COLO829 (cell line): ENCODE measurements at places on chromosomes 5 and 9.

DNA sequence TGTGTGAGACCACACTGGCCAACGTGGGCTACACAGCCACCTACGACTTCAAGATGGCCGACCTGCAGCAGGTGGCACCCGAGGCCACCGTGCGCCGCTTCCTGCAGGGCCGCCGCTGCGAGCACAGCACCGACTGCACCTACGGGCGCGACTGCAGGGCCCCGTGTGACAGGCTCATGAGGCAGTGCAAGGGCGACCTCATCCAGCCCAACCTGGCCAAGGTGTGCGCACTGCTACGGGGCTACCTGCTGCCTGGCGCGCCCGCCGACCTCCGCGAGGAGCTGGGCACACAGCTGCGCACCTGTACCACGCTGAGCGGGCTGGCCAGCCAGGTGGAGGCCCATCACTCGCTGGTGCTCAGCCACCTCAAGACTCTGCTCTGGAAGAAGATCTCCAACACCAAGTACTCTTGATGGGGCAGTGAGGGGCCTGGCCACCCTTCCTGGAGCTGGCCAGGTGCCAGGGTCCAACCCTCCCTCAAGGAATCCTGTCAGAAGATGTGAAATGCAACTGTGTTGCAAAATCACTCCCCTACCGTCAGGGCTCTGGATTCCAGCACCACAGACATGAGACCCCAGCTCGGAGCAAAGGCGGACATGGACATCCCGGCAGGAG lies 11.1 kb downstream of the DIPK1B start:
- DNase-seq = no peak

GRCh38 chr9:109498195-109499092 lies at the start of gene PTPN3:
PTPN3 (minus strand) TSS chr9:109498307; CDS start chr9:109463434, 34,873 bp downstream.
- no peak for DNase-seq

GRCh38 chr5:118397236-118397635 lies 591.1 kb downstream of the DTWD2 start:
- DNase-seq = no peak

DNA sequence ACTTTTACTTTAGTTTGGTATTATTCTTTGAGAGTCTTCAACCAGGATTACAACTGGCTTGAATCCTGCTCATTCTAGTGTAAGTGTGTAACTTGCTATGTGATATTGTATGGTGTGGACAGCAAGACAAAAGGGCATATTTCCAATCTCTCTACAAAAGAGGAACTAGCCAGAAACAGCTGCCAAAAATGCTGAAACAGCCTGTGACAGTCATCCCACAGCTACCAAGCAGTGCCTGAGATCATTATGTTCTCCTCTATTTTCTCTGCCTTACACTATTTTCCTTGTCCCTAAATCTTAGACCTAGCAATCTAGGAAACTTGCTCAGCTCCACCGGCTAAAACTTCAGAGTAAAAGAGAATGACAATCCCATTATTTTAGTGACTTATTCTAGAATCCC lies 42.8 kb downstream of the WDR41 start:
- no peak for DNase-seq

GRCh38 chr5:37552161-37552560 lies 173.0 kb downstream of the WDR70 start:
- no peak for DNase-seq

DNA sequence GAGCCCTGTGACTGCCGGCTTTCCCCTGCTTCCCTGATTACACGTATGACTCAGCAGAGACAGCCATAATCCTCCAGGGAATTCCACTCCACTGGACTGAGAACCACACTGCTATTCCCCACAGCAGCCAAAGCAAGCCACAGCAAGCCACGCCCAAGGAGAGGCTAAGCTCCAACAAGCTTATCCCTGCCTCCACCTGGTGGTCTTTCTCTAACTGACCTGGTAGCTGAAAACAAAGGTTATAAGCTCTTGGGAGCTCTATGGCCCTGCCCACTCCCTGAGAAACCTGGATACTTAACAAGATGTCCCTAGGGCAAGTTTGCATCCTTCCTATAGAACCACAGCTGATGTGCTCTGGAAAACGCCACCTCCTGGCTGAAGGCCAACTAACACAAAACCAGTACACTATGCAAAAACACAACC lies 613.7 kb upstream of the CDH18 start:
- peak; percentile 40 for DNase-seq

GRCh38 chr9:13061390-13061789 lies 218.1 kb downstream of the MPDZ start:
- no peak for DNase-seq

DNA sequence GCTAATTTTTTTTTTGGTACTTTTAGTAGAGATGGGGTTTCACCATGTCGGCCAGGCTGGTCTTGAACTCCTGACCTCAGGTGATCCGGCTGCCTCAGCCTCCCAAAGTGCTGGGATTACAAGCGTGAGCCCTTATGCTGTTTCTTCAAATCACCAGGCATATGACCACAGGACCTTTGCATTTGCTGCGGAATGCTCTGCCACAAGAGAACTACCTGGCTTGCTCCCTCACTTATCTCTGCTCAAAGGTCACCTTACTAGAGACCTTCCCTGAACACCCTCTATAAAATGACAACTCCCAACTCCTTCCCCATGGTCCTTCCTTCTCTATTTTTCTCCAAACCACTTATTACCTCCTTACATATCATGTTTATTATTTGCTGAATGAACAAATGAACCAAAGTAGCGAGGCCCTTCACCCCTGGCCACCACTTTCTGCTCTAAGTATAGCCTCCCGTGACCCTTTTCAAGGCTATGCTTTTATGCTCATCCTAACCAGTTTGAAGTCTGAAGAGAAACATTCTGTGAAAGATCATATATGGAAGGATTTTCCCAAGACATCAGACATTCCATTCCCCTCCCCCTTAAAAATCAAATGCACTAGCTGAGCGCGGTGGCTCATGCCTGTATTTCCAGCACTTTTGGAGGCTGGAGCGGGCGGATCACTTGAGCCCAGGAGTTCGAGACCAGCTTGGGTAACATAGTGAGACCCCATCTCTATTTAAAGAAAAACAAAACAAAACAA lies 1.3 kb downstream of the ZER1 start:
- DNase-seq = no peak

GRCh38 chr9:3656224-3656623 lies 130.4 kb upstream of the RFX3 start:
- no peak for DNase-seq

- DNase-seq = no peak
These were observed 960 bp downstream of the NR2F1 start for GRCh38 chr5:93583768-93584595.

DNA sequence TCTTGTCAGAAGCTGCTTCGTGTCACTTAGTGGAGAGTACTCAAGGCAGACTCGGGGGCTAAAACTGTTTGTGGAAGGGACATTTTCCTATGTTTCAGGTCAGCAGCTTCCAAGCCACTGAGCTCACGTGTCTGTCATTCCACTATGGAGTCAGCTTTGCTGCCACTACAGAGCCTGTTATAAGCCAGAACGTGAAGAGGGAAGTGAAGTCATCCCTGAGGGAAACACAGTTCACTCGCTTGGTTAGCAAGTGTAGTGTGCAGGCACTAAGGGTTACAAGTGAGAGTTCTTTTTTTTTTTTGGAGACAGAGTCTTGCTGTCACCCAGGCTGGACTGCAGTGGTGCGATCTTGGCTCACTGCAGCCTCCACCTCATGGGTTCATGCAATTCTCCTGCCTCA lies 24.5 kb upstream of the LTC4S start:
- no peak for DNase-seq

- DNase-seq = no peak
These were observed 29.1 kb downstream of the FOCAD start for GRCh38 chr9:20713172-20713571.

GRCh38 chr5:121156565-121156964 lies 692.5 kb downstream of the PRR16 start:
- DNase-seq = no peak

GRCh38 chr9:77018969-77019235 lies 553 bp upstream of the FOXB2 start:
- DNase-seq = no peak

DNA sequence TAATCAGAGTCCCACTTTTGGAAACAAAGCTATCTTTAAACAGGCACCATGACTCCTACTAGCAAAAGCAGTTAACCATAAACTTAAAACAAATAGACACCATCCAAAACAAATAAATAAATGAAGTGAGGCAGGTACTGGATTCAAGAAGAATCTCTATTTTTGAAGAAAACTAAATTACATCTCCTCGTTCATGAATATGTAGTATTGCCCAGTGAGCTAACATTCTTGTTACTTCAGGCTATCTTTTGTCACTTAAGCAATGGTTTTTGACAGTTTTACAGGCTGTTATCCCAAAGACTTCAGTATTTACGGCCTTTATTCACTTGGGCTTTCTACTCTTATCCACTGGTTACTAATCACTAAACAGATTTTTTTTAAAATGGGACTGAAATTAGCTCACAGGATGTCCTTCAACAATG lies 242.5 kb downstream of the MLLT3 start:
- no peak for DNase-seq

GRCh38 chr5:73908395-73908794 lies 282.4 kb downstream of the ARHGEF28 start:
- no peak for DNase-seq

DNA sequence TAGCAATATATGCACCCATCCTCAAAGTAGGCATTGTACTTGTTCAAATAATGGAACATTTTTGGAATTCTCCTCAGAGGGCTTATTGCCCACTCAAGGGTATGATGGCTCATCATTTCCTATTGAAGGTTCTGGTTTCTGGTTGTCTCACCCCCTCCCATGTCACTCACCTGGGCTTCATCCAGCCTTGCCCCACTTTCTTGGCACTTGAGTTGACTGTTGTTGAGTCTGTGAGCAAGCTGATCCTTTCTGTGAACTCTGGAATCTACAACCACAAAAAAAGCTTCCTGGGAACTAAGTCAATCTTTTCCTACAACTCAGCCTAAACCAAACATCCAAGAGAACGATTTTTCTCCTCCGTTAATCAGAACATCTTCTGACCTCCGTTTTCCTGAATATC lies 73.9 kb upstream of the ANKH start:
- no peak for DNase-seq

DNA sequence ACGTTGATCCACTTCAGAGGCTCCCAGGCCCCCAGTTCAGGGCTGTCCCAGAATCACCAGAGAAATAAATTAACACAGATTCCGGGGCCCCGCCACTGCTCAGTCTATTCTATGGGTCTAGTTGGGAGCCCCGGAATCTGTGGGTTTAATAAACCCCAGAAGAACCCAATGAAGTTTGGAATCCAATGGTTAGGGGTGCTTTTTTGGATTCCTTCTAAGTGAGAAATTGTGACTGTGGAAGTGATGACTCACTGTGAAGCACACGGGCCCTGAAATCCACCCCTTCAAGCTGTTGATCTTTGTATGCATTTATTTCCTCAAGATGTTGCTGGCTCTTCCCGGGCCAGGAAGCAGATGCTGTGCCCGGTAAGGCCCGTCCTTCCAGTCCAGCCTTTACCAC lies 57.3 kb upstream of the SLC28A3 start:
- no peak for DNase-seq

- no peak for DNase-seq
These were observed 139.5 kb upstream of the SLC27A6 start for GRCh38 chr5:128825826-128826225.

GRCh38 chr9:100472788-100473275 lies at the start of gene TMEFF1:
TMEFF1 (plus strand) TSS chr9:100473149; CDS start chr9:100473545, 396 bp downstream.
- no peak for DNase-seq

DNA sequence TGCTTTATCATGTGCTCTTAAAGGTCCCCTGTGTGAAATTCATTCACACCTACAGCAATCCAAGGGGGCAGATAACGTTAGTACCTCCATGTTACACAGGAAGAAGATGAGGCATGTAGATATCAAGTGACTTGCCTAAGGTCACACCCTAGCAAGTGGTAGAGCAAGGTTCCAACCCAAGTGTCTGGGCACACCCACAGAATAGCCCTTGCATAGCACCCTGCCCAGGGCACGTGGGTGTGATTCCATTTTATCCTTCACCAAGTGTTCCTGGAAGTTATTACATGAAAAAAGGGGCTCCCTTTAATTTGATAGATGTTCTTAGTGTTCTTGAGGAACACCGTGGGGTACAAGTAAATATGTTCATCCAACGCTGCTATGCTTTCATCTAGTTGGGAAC lies 4.9 kb downstream of the TMEM171 start:
- DNase-seq = no peak

GRCh38 chr9:76405868-76406267 lies 11.6 kb upstream of the RFK start:
- no peak for DNase-seq

DNA sequence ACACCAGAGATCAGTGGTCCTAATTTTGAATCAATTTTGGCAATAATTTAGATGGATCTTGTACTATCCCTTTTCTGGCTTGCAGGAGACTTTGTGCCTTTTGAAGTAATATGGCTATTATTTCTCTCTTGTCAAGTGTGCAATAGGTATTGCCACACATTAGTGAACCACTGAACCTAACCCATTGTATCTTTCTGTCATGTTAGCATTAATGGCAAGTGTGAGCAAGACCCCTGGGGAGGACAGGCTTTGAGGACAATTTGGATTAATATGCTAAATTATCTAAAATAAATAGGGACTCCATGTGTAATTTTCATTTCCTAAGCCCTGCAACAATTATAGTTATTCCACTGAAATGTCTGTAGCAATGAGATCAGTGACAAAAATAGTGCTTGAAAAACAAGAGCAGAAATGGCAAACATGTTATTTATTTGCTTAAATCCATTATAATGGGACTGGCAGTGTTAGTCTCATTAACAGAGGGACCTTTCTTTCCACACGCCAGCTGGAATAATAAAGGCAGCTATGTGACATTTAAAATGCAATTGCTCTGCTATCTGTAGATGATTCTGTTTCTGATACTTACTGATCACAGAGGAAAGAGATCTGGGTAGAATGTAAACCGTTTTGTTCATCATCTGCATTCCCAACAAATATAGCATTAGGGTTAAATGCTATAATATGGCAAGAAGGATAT lies 753.3 kb upstream of the ZNF608 start:
- peak; percentile 4 for DNase-seq

GRCh38 chr5:96476654-96477053 lies 43.6 kb upstream of the PCSK1 start:
- no peak for DNase-seq

GRCh38 chr9:93081081-93081529 lies 14.9 kb upstream of the CARD19 start:
- no peak for DNase-seq

DNA sequence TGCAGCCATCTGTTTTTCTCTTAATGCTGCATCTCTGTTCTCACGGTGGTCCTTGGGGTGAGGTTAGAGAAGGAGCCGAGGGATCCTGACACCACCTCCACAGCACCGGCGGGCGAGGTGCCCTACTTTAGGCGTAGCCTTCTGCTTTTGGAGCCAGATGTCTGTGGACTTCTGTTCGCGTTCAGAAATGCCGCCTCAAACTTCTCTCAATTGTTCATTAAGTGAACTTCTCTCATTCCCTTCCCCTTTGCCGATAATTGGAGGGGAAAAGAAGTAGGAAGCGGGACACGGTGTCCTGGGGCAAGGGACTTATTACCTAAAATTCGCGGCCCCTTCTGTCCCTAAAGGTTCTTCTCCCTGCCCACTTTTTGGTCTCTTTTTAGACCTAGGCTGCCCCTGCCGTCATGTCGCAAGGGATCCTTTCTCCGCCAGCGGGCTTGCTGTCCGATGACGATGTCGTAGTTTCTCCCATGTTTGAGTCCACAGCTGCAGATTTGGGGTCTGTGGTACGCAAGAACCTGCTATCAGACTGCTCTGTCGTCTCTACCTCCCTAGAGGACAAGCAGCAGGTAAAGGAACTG lies 455 bp downstream of the KIF20A start:
- DNase-seq = no peak

GRCh38 chr5:8773046-8773615 lies 772.7 kb downstream of the SEMA5A start:
- DNase-seq = no peak

GRCh38 chr9:136237486-136238341 lies 7.9 kb downstream of the QSOX2 start:
- DNase-seq = no peak
